ENCODE measurements at places on chromosomes 7 and 10. TPM values are rescaled to one million over a fixed set of nuclear protein-coding genes. Genes with fewer than 3 reads are reported as not detected.

The CHAT gene
- not detected for polyA plus RNA-seq

The TDRD1 gene
- 0.10 TPM for polyA plus RNA-seq

The H2BK1 gene
- polyA plus RNA-seq, result not detected

The CYP3A5 gene
- 613 TPM for polyA plus RNA-seq

The CADPS2 gene
- 16.2 TPM for polyA plus RNA-seq

The SCIN gene
- 61.1 TPM for polyA plus RNA-seq

The ABCB1 gene
- polyA plus RNA-seq, result 53.9 TPM

The DYDC2 gene
- 0.64 TPM for polyA plus RNA-seq

The FAM13C gene
- polyA plus RNA-seq, result 3.0 TPM

The HELLS gene
- polyA plus RNA-seq, result 1.3 TPM

The NPSR1 gene
- polyA plus RNA-seq, result not detected

The BMPER gene
- polyA plus RNA-seq, result 1.1 TPM

The NPC1L1 gene
- 39.9 TPM for polyA plus RNA-seq

The NACAD gene
- polyA plus RNA-seq, result 0.54 TPM

The EEF1AKMT2 gene
- polyA plus RNA-seq, result 21.5 TPM

The IFIT1 gene
- 4.2 TPM for polyA plus RNA-seq

The TMEM270 gene
- not detected for polyA plus RNA-seq

The CD36 gene
- 27.3 TPM for polyA plus RNA-seq

The EGFR gene
- 2.7 TPM for polyA plus RNA-seq

The IFIT2 gene
- 4.2 TPM for polyA plus RNA-seq

The GPR37 gene
- 0.40 TPM for polyA plus RNA-seq

The SPAM1 gene
- polyA plus RNA-seq, result 0.04 TPM

The LOXL4 gene
- 0.27 TPM for polyA plus RNA-seq

The NUTM2E gene
- 0.09 TPM for polyA plus RNA-seq

The CDC14C gene
- polyA plus RNA-seq, result not detected

The CLIP2 gene
- polyA plus RNA-seq, result 20.4 TPM

The TEX47 gene
- not detected for polyA plus RNA-seq

The ASB13 gene
- 155 TPM for polyA plus RNA-seq

The NODAL gene
- polyA plus RNA-seq, result 0.04 TPM

The SEMA3A gene
- 2.4 TPM for polyA plus RNA-seq

The RBP4 gene
- polyA plus RNA-seq, result 1.6 TPM

The FEZF1 gene
- not detected for polyA plus RNA-seq

The CHCHD3 gene
- polyA plus RNA-seq, result 98.6 TPM

The ANKRD61 gene
- polyA plus RNA-seq, result 0.25 TPM

All from small intestine (tissue), 16 donors.